ENCODE measurements at places on chromosomes 5 and 9.
A peak's percentile ranks its signal among the peaks of the same experiment; 100 is the strongest.

GRCh38 chr9:27538647-27539046, 9.0 kb upstream of the MOB3B start:
- no peak for DNase-seq

GRCh38 chr9:120865176-120865575, 11.8 kb downstream of the PHF19 start:
- no peak for DNase-seq

- no peak for DNase-seq
Observed at GRCh38 chr9:33186457-33187168, 19.5 kb upstream of the B4GALT1 start.

GRCh38 chr9:106039151-106039935, 345.0 kb downstream of the TMEM38B start:
- no peak for DNase-seq

DNA sequence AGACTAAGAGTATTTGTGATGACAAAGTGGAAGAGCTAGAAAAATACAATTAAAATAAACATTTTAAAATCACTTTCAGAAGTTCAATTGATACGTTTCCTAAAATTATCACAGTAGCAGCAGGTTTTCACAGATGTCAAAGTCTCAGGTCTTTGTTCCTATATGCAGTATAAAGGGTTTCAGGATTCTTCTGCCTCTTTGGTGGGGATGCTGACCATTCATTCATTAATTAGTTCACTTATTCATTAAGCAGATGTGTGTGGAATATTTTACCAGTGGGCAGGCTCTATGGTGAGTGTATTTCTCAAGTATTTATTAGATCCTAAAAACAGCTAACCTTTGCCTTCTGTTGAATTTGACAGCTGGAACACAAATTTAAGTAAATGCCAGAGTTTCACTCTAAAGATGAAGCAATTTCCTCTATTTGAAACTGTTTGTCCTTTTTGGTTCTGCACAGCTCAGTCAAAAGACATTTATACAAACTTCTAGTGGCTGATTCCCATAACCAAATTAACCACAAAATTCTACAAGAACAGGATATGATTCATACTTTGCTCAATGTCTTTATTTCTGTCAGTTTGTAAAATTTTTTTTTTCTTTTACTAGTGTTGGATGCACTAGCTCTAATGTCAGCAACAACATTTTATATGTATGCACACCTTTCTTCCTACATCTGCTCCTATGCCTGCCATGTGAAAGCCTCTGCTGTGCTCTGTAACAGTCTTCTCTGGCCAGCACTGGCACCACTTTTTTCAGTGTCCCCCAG, 75.9 kb upstream of the PRR16 start:
- no peak for DNase-seq

DNA sequence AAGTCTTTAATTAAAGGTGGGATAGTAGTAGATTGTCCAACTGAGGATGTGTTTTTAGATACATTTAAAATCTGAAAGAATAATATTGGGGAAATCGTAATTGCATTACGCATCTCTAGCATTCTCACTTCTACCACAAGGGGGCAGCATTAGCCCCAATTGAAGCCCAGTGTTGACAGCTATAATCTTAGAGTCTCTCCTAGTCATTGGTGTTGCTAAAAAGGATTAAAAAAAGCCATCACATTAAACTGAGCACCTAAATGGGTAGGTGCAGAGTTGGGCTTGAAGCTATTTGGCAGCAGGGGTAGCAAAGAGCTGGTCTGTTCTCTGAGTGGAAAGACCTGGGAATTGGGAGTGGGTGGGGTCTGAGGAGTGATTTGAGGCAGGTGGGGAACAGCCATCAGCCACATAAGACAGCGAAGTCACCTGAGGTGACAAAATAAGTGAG, 177.2 kb downstream of the OSTF1 start:
- peak; percentile 18 for DNase-seq

Measured in NCI-H2081 (cell line).